Osteoblast (primary cell): ENCODE measurements at places on chromosomes 13 and 19.

DNA sequence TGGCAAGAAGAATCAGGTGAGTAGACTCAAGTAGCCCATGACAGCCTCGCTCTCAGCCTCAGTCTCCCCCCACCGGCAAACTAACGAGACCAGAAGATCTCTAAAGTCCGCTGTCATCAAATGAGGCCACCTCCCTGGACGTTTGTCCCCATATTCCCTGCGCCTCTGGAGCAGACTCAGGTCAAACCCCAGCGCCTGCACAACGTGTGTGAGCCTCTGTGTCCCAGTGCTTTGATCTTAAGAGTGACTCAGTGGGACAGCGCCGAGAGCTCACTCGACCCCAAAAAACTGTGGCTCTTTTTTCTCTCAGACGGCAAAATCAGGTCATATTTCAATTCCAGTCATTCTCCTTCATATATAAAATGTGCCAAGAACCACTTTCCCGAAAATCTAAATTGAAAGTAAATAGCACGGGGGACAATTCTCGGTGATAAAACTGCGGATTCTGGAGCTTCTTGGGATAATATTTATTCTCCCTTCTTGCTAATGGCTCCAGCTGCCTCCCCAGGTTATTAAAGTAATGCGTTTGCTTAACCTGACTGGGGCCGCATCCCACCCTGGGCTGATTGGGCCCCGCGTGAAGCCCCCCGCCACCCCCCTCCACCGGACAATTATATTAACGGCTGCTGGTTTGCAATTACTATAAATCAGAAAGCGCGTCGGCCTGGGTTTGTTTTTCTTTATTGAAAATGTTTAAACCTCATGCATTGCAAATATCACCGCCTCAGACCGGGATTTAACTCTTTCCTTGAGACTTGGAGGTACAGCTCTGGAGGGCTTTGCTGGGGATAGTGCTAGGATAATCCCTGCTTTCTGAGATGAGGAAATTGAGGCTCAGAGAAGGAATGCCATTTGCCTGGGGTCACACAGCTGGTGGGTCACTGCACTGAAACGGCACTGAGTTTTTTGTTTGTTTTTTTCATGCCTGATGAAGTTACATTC is 37.5 kb upstream of the ZNRF4 start:
- no peak for DNase-seq

DNA sequence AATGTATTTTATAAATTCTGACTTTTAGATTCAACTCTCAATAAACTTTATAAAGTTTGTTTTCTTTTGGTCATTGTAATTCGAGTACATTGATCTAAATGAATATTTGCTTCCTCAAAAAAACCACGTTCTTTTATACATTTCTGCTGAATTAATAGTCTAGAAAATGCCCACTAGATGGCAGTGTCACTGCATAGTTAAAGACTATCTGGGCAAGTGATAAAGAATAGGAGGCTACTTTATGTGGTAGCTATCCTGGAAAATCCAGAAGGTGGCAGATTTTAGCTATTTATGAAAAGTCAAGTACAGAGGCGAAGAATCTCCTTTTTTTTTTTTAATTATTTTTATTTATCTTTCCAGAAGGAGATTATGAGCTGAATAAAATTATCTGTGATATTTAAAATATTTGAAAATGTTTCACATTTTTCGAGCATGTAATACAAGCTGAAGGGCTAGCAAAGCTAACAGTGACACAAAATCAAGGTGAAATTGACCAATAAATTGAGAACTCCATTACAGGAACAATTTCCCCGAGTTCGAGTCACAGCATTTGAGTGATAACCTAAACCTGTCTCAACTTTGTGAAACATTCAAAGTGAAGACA is 221.8 kb downstream of the OLFM4 start:
- no peak for DNase-seq

GRCh38 chr19:49475995-49476880 is 2.2 kb downstream of the FLT3LG start:
- DNase-seq = peak; percentile 89

DNA sequence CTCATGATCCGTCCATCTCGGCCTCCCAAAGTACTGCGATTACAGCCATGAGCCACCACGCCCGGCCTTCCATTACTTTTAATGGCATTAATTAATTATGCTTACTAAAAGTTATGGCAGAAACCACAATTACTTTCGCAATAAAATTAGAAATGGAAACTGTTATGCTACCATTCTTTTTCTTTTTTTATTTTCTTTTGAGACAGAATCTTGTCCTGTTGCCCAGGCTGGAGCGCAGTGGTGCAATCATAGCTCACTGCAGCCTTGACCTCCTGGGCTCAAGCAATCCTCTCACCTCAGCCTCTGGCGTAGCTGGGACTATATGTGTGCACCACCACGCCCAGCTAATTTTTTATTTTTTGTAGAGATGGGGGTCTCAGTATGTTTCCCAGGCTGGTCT is 4.6 kb upstream of the BST2 start:
- DNase-seq = no peak

DNA sequence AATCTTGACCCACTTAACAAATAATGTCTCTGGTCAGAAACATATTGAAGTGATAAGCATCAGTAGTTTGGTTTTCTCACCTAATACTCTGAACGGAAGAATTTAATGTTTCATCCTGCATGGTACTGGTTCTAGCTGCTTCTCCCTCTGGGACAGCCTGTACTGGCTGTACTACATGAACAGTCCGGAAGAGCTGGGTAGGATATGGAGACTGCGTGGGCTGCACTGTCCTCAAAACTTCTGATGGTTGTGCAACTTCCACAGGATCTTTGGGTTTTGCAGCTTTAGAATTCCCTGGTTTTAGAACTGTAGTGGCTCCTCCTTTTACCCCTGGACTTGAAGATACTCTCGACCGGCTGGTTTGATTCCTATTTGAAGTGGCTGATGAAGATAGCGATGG is 78.3 kb downstream of the ELF1 start:
- DNase-seq = no peak
